Type B pancreatic cell (in vitro differentiated cells): ENCODE measurements at places on chromosomes 2 and 18.

- DNase-seq = no peak
These were observed 1744.3 kb upstream of the PIK3C3 start for GRCh38 chr18:40210696-40211095.

DNA sequence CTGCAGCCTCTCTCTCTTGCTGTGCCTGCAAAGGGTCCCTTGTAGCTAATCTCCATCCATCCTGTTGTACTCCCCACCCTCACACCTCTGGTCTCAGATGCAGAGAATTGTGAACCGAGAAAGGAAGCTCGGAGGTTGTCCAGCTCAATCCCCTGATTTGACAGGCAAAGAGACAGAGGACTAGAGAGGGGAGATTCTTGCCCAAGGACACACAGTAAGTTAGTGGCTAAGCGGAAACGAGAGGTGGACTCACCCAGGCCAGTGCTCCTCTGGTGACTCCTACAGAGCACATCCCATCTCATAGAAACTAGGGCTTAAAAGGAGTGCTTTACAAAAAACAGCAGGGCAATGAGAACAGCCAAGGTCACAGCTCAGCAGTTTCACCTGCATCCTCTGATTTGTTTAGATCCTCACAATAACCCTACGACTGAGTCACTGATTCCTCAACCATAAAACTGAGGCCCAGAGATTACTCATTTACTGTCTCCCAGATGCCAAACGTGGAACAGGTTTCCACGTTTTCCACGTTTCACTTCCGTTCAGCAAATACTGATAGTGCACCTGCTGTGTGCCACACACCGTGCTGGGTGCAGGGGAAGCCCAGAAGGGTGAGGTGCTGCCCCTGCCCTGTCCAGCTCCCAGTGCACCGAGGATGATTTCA lies 22.1 kb downstream of the EHD3 start:
- DNase-seq = no peak

DNA sequence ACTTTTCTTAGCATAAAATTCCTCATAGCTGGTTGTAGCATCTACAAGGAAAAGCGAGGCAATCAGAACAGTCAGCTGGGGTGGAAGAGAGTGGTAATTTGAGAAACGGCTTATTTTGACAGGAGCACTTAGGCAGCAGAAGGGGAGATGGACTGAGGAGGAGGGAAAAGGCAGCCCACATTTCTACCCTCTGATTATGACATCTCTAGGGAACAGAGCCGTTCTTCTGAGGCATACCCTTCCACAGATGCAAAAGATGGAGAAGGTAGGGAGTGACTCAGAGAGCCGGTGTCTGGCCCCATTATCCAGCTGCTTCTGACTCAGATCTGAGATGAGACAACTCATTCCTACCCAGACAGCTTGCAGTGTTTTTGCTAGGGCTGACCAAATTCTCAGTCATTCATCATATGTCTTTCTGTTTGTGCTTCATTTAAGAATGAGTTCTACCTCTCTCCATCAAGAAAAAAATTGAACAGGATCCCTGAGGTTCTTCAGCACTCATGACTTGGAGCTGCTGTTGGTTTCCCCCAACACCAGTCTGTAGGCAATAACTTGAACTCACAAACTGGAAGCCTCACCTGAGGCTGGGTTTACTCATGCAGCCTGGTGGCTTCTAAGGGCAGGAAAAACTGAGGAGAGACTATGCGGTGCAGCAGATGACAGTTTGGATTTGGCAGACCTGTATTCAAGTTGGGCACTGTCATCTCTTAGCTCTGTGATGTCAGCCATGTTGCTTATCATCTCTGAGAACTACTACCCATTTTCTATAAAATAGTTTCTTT lies 15.9 kb upstream of the SEC11C start:
- DNase-seq = no peak

DNA sequence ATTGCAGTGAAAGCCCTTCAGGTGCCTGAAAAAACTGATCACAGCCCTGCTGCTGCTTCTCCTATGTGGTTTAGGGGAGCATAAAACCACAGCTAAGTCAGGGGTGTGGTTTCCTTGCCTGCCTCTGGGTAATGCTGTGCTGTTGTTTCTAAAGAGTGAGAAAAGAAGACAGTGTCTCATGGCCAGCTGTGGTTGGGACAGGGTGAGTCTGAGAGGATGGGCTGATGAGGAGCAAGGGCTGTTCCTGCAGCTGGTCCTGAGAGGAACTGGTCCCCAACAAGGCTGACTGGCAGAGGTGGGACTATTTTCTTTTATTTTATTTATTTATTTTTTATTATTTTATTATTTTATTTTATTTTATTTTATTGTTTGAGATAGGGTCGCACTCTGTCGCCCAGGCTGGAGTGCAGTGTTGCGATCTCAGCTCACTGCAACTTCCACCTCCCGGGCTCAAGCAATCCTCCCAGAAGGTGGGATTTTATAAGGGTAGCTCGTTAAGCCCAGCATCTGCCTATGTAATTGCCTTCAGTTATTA lies 236.7 kb downstream of the FHOD3 start:
- no peak for DNase-seq

GRCh38 chr18:25561918-25562317 lies 210.0 kb upstream of the ZNF521 start:
- no peak for DNase-seq

GRCh38 chr2:121803503-121803902 lies 48.1 kb downstream of the TSN start:
- DNase-seq = no peak

- no peak for DNase-seq
These were observed 15.2 kb downstream of the CDKL4 start for GRCh38 chr2:39228413-39229209.

DNA sequence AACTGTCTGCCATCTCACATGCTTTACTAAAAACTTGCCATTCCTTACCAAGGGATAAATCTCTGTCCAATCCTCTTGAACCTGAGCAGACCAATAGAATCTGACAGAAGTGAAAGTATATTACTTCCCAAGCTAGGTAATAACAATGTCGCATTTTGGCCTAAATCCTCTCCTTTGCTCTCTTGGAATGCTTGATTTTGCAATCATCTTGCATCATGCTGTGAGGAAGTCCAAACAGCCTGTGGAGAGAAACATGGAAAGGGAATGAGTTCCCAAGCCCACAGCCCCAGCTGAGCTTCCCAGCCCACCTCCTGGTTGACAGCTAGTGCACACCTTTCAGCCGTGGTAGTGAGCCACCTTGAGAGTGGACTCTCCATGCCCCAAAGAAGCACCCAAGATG lies 540.6 kb downstream of the STK39 start:
- DNase-seq = no peak

DNA sequence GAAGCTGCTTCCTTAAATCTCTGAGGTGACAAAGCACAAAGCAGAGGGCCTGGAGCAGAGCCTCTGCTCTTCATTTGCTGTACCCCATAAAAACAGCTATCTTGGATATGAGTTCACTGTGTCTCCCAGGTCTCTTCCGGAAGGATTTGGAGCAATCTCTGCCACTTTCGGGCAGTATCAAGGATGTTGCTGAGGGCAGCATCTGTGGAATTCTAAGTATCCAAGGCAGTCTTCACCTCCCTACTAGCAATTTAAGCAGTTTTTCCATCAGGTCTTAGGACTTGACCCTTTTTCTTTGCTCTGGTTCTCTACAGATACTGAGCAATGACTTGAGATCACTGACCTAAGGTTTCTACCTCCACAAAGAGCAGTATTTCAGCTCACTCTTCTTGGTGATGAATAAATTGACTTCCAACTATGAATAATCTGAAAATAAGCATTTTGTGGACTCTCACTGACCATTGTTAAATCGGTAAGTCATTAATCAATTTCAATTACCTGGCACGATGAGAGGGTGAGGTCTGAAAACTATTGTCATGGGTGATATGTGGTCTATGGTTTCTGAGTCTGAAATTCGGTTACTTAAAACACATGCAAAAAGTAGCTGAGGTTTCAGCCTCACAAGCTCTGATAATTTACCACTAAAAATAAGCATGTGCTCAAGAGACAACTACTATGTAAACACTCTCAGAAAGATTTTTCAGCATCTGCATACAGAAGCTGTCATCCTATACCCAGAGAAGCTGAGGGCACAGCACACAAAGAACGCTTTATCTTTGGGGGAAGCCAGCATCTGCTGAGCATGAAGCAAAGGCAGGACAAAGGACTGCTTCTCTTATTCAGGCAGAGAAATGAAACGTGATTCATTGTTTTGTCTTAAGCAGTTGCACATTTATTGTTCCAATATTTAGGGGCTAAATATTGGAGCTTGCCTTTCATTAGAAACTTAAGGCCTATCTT lies 32.1 kb upstream of the SPATS2L start:
- no peak for DNase-seq

- no peak for DNase-seq
These were observed 251.4 kb upstream of the ZEB2 start for GRCh38 chr2:144771348-144771747.

GRCh38 chr2:126656431-126657147 lies 631 bp downstream of the GYPC start:
- DNase-seq = no peak

DNA sequence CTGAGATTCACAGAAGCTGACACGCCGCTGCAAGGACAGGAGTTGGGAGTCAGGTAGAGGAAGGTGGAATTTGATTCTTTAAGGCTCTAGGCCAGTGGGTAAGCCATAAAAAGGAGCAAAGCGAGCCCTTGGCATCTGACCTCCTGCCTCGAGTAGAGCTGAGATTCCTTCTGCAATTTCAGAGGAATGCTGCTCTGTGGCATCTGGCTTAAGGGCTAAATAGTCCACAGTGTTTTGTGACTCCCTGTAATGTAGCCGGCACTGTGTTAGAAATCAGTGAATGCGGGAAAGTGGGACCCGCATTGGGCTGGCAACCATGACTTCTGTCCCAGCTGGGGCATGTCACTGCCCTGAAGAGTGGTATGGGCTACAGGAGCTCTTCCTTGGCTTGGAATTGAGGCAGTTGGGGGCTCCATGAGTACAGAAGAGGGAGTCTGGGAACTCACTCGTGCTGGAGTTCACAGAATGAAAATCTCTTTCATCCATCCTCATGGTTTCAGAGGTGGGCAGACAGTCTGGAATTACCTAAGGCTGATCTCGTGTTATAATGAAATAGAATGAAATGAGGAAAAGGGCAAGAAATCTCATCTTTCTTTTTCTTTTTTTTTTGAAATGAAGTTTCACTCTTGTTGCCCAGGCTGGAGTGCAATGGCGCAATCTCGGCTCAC lies 12.7 kb upstream of the MYCN start:
- DNase-seq = no peak

- DNase-seq = no peak
These were observed 237.8 kb downstream of the GPD2 start for GRCh38 chr2:156673981-156674380.

- peak; percentile 45 for DNase-seq
These were observed 34.7 kb downstream of the CRACDL start for GRCh38 chr2:98901291-98901690.

DNA sequence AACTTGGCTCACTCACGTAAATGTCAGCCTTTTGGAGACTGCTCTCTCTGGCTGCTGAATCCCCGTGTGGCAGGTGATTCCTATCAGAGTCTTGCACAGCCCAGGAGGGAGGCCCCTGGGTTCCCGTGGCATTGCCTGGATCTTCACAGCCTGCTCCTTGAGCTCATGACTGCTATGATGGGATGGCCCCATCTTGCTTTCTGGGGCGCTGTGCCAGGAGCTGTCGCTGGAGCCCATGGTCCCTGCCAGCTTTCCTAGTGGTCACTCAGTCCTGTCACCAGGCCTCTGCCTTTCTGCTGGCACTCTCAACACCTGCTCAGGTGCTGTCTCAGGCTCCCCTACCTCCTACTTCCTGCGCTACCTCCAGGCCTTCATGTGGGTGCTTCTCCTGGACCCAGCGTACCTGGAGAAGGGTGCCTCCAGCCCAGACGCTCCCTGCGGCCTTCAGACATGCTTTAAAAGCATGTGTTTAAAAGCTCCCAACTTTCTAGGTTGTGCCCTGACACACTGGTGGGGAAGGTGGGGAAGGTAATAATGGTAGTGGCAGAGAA lies 110.1 kb downstream of the MCFD2 start:
- peak; percentile 55 for DNase-seq
